ENCODE measurements at places on chromosomes 1 and 21. TPM values are rescaled to one million over a fixed set of nuclear protein-coding genes. Genes with fewer than 3 reads are reported as not detected.
A peak's percentile ranks its signal among the peaks of the same experiment; 100 is the strongest.

Gene AKT3
- polyA plus RNA-seq = 28.2 TPM

DNA sequence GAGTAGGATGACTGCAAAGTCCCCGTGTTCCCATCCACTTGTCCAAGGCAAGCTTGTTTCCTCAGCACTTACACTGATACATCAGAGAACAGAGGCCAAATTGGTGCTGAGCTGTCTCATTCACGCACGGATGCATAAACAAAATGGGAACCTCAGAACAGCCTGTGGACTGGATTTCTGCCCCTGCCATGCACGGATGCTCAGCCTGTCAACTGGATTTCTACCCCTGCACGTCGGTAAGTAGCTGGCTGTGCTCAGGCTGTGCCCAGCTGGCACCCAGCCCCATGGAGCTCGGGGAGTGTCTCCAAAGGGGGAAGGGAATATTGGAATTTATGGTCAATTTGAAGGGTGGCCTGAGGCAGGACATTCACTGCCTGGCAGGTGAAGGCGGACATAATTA, 40.8 kb upstream of the TMPRSS2 start:
- DNase-seq = no peak

DNA sequence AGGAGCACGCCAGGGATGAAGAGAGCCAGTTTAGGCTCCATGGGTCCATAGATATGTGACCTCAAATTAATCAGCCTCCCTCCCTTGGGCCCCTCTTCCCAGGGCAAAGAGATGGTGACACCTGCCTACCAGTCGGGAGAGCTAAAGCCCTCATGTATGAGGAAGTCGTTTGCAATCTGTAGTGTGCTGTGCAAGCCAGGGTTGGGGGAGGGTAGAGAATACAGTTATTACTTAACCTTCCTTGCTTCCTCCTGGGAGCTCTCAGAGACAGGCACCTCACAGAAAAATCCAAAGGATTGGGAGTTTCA, 4.0 kb downstream of the PGLYRP4 start:
- DNase-seq = no peak

Gene TTC39A
- polyA plus RNA-seq = 6.1 TPM

GRCh38 chr1:198794498-198794897, 155.7 kb downstream of the PTPRC start:
- no peak for DNase-seq

Gene TRIM45
- 14.9 TPM for polyA plus RNA-seq

Gene PUSL1
- not detected for polyA plus RNA-seq

DNA sequence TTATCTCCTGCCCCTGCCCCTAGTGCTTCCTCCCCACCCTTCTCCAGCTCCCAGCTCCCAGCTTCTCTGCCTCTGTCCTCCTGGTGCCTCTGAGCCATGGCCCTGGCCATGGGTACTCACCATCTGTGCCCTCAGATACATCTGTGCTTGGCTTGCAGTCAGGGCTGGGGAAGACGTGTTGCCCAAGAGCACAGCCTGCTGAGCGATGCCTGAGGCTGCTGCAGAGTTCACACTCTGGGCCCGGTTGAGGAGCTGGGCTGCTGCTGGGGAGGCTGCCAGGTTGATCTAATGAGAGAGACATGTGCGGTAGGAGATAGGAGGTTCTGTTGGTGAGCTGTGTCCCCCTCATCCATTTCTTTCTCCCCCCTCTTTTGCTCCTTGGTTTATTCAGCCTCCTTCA, 49.4 kb upstream of the A3GALT2 start:
- no peak for DNase-seq

DNA sequence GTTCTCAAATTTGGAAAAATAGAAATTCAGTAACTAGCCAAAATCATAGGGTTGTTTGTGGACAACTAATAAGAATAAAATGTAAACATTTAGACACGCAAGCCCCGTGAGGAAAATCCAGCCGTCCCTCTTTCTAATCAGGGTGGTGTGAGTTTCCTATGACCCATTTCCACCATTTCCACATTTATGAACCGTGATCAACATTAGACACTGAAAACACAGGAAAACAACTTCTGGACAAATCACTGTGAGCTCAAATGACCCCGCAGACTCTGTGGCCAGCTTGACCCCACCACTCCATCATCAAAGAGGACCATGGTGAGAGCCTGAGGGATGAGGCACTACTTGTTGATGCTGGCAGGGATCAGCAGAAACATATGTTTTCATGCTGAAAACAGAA, 101.0 kb downstream of the SIM2 start:
- no peak for DNase-seq

DNA sequence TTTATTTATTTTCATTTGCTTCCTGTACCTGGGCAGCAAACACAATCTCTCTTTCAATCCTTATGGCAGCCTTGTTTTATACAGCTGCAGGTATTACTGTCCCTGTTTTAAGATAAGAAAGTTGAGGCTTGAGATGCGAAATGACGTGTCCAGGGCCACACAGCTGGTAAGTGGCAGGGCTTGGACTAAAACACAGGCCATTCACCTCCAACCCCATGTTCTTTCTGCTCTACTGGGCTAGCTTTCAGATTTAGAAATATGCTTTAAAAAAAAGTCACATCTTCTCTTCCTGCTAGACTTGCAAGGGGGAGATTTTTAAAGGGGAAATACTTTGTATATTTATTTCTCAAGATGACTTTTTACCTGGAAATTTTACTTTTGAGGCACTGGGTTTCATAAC, 62.8 kb downstream of the CNST start:
- DNase-seq = no peak

DNA sequence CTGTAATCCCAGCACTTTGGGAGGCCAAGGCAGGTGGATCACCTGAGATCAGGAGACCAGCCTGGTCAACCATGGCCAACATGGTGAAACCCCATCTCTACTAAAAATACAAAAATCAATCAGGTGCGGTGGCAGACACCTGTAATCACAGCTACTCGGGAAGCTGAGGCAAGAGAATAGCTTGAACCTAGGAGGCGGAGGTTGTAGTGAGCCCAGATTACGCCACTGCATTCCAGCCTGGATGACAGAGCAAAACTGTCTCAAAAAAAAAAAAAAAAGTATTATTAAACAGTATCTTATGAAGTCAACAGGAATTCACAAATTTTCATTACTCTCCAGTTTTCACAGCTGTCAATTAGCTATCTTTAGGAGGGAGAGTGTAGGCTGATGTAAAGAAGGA, 3.8 kb downstream of the ACBD6 start:
- DNase-seq = no peak

GRCh38 chr1:74578101-74578500, 65.7 kb upstream of the LRRC53 start:
- no peak for DNase-seq

Gene EPHB2
- polyA plus RNA-seq = 18.4 TPM

Gene KRTAP10-4
- polyA plus RNA-seq = not detected

Gene PTGER3
- polyA plus RNA-seq = 0.75 TPM

DNA sequence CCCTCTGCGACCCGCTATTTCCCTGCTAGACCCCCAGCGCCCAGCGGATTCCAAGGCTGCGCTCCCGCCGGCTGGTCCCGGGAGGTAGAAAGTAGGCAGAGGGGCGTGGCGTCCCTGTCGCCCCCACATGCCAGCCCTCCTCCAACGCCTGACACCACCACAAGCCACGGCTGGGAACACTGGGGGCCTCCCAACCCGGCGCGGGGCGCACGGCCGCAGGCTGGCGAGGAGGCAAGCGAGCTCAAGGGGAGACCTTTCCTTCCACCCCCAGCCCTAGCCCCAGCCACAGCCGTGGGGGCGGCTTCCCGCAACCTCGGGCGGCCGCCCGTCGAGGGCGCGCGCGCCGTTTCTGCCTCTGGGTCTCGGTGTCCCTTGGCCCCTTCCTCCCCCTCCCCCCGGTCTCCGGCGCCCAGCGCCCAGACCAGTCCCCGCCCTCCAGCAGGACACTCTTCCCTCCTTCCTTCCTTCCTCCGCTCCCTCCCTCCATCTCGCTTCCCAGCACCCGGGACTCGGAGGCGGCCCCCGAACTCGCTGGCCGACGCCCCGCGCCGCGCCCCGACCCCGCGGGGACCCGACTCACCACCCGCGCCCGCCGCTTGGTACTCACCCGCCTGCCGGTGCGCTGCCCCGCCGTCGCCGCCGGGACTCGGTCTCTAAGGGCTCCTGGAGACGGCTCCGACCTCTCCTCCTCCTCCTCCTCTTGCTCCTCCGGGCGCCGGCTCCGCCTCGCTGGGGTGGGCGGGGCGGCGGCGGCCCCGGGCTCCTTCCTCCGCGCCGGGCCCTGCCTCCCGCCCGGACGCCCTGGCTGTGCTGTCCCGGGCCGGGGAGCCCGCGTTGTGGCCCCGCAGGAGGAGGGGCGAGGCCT, at the start of gene GNG12:
Gene GNG12, minus strand, starts transcription at position 731 of the 865 bp plus-strand sequence. CDS start 125,781 bp downstream, outside the sequence.
- DNase-seq = peak; percentile 83

- no peak for DNase-seq
Measured at GRCh38 chr1:22315315-22316078, 136.2 kb upstream of the ZBTB40 start.

- no peak for DNase-seq
Measured at GRCh38 chr1:165816157-165816556, 11.3 kb upstream of the UCK2 start.

Gene FCN3
- 0.49 TPM for polyA plus RNA-seq

- DNase-seq = no peak
Measured at GRCh38 chr1:33098371-33098770, 17.4 kb downstream of the AZIN2 start.

DNA sequence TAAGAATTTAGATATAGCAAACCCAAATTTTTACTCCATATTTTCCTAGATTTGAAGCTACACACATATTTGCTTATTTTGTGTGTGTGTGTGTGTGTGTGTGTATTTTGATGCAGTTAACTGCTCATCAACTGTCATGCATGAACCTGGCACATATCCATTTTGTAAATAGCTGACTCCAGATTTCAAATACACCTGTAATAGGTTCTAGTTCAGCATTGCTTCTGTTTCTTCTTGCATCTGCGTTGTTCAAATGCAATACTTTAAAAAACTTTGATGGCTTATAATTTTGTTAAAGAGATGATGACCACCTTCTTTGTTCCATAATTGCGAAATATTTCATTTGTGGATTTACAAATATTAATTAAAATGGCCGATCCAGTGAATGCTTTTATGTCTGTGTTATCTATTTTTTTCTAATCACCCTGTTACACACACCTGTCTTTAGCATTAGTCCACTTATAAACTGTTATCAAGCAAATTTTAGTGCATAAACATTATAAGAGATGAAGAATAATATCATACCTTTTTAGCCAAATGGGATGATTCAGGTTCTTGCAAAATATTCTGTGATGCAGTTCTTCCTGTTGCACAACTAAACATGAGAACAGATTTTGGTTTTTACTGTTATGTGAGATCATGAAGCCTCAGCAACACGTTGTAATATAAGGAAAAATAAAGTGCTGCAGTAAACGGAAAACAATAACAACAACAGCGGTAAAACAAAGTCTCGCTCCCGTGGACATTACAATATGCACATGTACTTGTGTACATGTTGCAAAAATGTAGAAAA, 12.7 kb upstream of the S100A11 start:
- DNase-seq = no peak

DNA sequence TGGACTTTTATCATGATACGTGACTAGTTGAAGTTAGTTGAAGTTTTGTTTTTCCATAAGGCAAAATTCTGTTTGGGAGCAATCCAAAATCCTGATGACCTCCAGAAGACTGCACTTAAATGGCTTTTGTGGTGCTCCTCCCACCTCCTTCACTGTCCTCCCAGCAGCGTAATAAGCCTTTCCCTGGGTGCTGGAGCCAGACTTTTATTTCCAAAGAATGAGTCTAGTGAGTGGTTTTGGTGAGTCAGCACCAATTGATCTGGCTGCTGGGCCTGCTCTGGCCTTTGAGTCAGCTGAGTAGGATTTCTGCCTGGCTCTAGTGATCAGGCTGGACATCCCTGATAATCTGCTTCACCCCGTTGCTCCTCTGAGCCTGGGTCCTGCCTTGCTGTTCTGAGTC, 21.7 kb upstream of the KCND3 start:
- DNase-seq = no peak

- DNase-seq = no peak
Measured at GRCh38 chr1:212930986-212931678, 19.2 kb upstream of the VASH2 start.

- no peak for DNase-seq
Measured at GRCh38 chr1:41020654-41021053, 871 bp downstream of the SLFNL1 start.

Gene ADGRL2
- polyA plus RNA-seq = 124 TPM

- no peak for DNase-seq
Measured at GRCh38 chr1:15405106-15405850, 4.4 kb upstream of the EFHD2 start.

GRCh38 chr1:41427916-41428737, 56.4 kb downstream of the EDN2 start:
- no peak for DNase-seq

DNA sequence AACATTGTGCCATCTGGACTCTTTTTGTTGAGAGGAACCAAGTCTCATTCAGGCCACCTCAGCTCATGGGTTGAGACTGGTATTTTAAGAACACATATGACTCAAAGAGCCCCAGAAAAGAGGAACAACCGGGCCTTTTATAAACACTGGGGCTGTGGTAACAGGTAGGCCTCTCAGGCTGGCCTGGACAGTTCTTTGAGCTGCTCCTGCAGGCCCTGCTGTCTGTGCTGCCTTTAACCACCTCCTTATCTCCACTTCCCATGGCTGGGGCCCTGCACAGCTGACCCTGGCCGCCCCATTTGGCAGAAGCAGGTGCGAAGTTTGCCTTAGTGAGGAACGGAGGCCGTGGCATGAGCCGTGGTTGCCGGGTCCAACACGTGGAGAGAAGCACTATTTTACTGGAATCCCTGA, 163.3 kb downstream of the RHOU start:
- no peak for DNase-seq

DNA sequence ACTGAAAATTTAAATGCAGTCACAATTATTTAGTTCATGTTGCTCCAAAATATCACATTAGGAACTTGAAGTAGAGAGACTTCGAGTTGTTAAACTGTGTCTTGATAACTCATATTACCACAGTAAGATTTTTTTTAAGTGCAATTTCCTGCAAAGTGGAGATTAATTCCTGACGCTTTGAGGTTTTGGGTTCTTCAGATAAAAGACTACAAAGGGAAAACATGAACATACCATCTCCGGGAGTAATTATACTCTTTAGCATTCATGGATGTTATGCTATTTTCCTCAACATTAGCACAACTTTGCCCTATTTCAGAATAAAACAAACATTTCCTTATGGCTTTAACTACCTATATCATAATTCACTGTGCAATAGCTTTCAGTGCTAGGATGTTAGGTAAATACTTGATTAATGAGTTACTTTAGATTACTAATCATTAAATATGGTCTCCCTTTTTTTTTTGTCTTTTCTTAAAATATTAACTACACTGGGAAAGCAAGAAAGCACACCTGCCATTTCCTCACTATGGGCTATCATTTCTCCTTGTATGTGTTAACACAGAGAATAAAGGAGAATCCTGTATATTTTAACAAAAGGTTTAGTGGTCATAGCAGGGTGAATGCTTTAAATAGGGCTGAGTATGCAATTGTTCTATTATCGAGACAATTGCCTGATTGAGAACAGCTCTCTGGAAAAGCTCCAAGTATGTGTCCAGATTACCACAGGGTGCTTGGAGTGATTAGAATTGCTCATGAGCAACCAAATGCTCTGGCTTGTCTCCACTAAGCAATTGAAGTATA, 252.5 kb upstream of the C1orf105 start:
- DNase-seq = no peak

DNA sequence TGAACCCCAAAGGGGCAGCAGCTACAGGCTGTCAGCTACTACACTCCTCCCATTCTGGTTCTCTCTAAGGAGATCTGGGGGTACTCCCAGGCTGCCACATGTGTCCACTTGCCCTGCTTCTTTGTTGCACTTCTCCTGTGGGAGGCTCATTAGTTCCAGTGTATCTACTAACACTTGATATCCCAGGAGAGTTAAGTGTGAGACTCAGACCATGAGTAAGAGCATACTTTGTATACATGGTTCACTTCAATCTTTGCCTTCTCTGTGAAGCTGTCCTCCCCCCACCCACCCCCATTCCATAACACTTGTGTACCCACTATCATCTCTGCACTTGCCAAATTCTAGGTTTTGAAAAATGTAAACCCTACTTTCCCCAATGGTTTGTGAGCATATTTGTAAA, 34.9 kb upstream of the GADD45A start:
- no peak for DNase-seq

Gene SLC44A5
- not detected for polyA plus RNA-seq
